ENCODE measurements at places on chromosomes 16 and 17. TPM values are rescaled to one million over a fixed set of nuclear protein-coding genes. Genes with fewer than 3 reads are reported as not detected.

DNA sequence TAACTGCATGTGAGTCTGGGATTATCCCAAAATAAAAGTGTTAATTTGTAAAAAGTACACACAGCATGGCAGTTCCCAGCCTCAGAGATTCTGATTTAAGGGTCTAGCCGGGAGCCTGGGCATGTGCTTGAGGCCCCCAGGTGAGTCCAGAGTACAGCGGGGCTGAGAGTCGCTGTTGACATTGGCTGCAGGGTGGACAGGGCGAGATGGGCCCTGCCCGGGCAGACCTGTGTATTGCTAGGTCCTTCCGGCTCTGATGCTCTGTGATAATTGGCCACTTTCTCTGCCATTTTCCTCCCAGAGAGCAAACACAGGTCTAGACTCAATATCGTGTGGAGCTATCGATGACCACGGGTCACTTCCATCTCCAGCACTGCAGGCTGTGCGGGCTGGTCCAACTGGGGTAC lies 73.6 kb downstream of the ABCC6 start:
- no peak for DNase-seq

GRCh38 chr17:41793784-41794539 lies 7.5 kb upstream of the JUP start:
- no peak for DNase-seq

The KRT12 gene
- not detected for total RNA-seq

DNA sequence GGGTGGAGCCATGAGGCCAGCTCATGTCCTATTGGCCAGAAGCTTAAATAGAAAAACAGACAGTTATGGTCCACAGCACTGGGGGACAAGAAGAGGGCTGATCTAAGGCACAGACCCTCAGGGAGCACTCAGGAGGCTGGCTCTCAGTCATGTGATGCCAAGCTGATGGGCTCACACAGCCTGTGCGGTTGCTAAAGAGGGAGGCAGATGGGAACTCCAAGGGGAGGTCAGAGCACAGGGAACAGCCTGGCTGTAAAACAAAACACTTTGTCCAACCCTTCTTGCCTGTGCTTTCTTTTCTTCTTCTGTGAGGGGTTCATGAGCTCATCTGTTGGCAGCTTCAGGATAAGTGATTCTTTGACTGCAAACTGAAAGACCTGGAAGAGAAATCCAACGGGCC lies 27.2 kb downstream of the CNTNAP1 start:
- no peak for DNase-seq

The ETV4 gene
- total RNA-seq: 25.7 TPM

DNA sequence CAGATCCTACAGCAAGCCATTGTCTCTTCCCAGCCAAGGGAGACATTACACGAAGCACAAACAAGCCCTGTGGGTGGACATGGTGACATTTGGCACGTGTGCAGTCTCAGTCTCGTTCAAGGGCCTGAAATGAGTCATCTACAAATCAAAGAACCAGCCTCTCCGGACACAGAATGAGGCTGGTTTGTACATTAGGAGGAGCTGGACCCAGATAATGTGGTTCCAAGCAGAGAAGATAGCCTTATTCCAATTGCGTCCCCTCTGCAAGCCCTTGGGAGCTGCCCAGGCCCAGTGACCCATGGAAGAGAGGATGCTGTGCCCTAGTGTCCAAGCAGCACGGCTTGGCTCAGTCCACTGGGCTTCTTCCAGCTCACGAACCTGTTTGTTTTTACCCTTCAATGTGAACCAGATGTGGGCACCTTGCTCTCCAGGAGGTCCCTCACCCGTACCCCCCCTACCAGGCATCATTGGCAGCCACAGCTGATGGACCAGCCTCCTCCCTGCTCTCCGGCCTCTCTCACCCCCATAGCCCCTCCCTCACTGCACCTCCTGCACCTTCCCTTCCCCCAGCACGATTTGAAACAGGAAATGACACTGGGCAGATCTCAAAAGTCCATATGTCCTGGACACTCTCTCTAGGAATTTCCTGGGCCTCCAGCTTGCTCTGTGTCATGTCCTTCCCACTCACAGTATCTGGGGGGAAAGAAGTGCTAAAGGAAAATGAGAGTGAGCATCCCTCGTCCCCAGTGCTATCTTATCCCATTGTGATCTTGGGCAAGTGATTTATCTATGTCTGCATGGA lies 26.2 kb downstream of the KPNA2 start:
- DNase-seq: no peak

DNA sequence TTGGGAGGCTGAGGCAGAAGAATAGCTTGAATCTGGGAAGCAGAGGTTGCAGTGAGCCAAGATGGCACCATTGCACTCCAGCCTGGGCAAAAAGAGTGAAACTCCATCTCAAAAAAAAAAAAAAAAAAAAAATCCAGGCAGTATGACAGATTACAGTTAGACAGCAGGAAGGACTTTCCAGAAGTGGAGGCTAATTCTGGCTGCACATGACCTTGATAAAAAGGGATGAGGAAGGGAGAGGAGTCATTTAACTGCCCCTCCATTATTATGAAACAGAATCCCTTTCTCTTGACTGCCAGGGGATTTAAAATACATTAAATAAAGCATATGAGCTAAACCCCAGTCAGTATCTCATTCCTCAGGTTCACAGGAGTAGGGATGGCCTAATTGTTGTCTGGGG lies 1.8 kb upstream of the ARHGAP23 start:
- no peak for DNase-seq

The NRN1L gene
- 0.59 TPM for total RNA-seq

DNA sequence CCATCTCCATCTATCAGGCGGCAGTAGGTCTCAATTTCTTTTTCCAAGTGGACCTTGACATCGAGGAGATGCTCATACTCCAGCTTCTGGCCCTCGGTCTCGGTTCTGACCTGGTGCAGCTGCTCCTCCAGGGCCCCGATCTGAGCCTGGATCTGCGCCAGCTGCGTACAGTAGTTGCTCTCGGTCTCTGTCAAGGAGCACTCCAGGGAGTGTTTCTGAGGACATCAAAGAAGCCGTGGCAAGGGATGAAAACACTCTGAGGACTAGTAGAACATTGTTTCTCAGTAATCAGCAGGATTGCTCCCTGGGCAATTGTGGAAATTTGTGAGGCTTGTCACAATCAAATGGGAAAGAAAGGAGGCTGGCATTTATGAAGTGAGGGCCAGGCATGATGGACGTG lies 5.9 kb downstream of the KRT28 start:
- DNase-seq: no peak

- no peak for DNase-seq
Measured at GRCh38 chr17:2981325-2981724, 82.1 kb downstream of the OR1D5 start.

DNA sequence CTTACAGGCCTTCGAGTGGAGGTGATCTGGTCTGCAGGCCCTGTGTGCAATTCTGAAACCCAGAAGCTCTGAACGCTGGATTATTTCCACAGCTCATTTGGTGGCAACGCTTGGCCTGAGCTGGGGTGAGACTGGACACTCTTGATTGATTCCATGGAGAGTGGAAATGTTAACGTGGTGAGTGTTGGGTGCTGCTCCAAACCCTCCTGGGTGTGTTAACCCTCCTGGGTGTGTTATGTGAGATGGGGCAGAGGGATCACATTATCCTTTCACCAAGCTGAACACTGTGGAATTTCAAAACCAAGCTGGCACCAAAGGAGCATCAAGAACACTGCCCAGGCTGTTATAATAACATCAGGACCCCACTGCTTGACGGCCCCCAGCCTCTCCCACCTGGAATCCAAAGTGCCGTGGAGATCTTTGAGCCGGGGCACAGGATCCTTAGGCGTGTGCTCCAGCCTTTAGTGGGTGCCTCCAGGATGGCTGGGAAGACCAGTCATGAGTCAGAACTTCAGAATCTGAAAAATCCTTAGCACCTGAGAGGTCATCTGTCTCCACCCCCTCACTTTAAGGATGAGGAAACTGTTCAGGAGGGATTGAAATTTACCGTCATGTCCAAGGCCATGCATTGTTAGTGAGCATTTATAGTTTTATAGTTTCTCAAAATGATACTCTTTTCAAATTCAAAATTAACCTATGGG lies 75.0 kb downstream of the RPTOR start:
- no peak for DNase-seq

- no peak for DNase-seq
Measured at GRCh38 chr16:18948372-18949020, 22.3 kb upstream of the SMG1 start.

The KIF18B gene
- total RNA-seq: 54.3 TPM

DNA sequence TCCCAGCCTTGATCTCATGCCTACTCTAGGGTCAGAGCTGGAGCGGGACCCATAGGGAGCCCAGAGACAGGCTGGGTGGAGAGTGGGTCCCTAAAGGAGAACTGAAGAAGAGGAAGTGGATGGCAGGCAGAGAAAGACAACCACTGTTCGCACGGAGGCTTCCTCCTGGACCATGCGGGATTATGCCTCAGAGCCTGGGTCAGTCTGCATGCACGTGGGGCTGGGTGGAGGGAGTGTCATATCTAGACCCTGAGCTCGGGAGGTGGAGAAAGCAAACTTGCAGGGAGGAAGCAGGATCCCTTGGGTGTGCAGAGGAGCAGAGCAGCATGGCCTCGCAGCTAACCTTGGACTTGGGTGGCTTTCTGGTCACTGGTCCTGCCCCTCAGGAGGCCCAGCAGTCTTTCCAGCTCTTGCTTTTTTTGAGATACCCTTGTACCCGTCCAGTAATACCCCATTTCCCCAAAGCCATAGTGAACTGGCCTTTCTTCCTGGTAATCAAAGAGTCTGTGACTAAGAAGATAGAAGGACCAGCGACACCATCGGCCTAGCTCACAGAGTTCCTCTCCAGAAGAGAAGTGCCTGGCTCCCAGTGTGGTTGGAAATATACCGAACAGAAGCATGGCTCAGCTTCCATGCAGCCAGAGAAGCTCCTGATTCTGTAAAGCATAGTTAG lies 344.2 kb downstream of the CPPED1 start:
- no peak for DNase-seq

The SBK1 gene
- 22.2 TPM for total RNA-seq

The ZNF688 gene
- 8.5 TPM for total RNA-seq

- no peak for DNase-seq
Measured at GRCh38 chr16:11174141-11174540, 81.9 kb downstream of the SOCS1 start.

The KRT20 gene
- not detected for total RNA-seq

The KRT26 gene
- not detected for total RNA-seq

The CCL7 gene
- total RNA-seq: not detected

GRCh38 chr16:392450-393030 lies 4.5 kb upstream of the NME4 start:
- DNase-seq: no peak

DNA sequence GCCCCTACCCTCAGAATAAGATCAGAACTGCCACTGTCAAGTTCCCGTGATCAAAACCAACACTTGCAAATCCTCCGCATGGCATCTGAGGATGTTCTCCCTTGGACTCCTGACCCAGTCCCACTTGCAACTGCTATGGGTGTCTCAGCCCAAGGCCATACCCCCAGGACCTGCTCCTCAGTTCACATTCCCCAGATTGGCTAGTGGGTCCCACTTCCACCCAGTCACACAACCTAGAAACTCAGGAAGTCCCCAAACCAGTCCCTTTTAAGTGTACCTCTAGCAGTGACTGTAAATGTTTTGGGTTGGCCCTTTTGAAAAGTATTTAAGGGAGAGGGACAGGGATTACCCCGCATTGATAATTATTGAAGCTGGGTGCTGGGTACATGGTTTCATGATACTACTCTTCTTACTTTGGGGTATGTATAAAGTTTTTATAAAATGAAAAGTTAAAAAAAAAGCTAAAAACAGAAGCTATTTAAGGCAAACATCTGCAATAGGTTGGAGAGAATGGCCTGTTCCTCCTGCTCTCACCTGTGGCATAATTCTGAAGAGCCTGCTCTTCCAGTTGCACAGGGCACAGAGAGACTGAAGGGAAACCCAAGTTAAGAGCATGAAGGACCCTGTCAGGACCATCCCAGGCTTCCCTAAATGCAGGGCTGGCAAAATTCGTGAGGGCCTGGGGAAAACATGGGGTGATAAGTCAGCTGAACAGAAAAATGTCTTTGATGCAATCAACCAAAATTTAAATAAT lies 42.5 kb downstream of the ERN1 start:
- no peak for DNase-seq

DNA sequence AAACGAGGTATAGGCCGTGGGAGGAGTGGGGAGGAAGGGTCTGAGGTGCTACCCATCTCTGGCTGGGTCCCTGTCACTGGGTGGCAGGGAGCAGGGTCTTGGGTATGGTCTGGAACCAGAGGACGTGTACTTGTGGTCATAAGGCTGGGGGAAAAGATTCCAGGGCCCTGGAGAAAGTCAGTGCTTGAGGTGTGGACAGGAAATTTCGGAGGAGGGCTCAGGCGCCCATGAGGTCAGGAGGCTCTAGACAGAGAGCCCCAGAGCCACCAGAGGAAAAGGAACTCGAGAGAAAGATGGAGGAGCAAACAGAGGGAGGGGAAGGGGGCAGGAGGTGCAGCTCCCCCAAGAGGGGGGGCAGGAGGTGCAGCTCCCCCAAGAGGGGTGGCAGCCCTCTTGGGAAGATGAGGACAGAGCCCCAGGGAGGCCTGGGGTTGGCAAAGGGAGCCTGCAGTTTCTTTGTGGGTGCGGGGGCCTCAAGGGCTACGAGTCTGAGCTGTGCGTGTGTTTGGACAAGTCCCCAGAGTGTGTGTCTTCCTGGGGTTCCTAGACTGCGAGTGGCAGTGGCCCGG lies 683 bp upstream of the SLC7A6 start:
- no peak for DNase-seq

GRCh38 chr16:67158637-67159600 lies 790 bp downstream of the TRADD start:
- peak; percentile 75 for DNase-seq

The HLF gene
- 5.1 TPM for total RNA-seq

GRCh38 chr17:164303-165235 lies 16.9 kb downstream of the DOC2B start:
- peak; percentile 44 for DNase-seq

GRCh38 chr17:47286198-47286914 lies 32.7 kb downstream of the ITGB3 start:
- no peak for DNase-seq

- DNase-seq: no peak
Measured at GRCh38 chr16:23847948-23848347, 12.2 kb downstream of the PRKCB start.

Data from A673 (cell line).